ENCODE measurements at places on chromosomes 16 and 17.

DNA sequence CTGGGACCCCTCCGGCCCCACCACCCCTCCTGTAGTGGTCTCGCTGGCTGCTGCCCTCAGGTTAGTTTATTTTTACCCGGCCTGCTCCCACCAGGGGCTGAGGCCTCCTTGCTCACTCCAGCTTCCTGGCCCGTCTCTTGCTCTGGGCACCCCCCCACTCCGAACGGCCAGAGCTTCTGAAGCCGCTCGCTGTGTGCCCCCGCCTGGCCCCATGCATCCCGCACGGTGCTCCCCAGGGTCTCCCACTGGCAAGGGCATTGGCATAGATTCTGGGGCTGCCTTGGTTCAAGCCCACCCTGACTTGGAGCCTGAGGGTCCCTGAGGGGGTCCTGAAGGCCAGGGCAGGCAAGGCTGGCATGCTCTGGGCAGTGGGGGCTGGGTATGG lies 186.4 kb downstream of the SEC14L1 start:
- DNase-seq: no peak

DNA sequence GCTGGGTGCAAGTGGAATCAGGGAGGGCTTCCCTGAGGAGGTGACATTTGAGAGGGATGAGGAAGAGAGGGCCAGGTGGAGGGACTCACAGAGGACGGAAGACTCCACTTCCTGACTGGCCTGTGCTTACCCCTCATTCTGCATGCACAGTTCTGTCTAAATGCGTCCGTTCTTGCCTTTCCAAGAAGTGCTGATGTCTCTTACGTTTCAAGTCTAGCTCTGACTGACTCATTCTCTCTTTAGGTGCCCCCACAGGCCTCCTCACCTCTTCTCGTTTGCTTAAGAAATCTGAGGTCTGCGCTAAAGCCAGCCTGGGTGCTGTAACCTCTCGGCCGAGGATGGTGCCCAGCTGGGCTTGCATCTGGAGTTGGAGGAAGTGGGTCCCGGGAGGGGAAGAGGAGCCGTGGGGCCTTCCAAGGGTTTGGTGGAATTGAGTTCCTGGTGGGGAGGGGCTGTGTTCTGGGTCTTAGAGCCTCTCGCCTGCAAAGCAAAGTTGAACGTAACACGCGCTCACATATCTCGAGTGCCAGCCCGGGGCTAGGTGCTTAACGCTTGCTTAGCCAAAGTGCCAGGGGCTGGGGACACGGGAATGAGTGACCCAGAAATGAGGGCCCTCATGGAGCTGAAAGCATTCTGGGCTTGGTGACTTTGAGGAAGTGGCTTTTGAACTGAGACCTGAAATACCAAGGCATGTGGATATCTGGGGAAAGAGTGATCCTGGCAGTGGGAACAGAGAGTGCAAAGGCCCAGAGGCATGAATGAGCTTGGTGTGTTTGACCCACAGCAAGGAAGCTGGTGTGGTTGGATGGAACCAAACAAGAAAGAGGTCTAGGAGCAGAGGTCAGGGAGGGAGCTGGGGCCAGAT lies 4.8 kb downstream of the IL4R start:
- peak; percentile 51 for DNase-seq

GRCh38 chr17:30369995-30370394 lies 8.7 kb upstream of the CPD start:
- DNase-seq: no peak

- no peak for DNase-seq
These were observed 25.9 kb downstream of the MYH11 start for GRCh38 chr16:15830832-15831451.
